Prostate gland (tissue), 2 donors: ENCODE measurements at places on chromosomes 5 and 9. TPM values are rescaled to one million over a fixed set of nuclear protein-coding genes. Genes with fewer than 3 reads are reported as not detected.

The SPINK4 gene
- total RNA-seq, result not detected

- no peak for DNase-seq
Measured at GRCh38 chr5:132305420-132305819, 11.2 kb downstream of the SLC22A4 start.

DNA sequence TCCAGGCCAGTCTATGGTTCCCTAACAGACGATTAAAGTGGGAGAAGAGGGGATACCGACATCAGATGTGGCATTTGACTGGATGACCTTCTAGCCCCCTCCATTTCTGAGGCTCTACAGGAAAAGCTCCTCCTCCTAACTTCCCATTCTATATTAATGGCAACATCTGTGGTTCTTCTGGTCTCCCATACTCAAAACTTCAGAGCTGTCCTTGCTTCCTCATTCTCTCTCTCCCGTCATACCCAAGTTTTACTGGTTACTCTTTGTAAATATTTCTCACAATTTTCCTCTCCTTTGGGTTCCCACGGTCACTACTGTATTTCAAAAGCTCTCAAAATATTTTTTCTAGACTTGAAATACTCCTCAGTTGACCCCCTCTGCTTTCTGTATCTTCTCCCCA is 36.0 kb upstream of the IL7R start:
- DNase-seq, result no peak

DNA sequence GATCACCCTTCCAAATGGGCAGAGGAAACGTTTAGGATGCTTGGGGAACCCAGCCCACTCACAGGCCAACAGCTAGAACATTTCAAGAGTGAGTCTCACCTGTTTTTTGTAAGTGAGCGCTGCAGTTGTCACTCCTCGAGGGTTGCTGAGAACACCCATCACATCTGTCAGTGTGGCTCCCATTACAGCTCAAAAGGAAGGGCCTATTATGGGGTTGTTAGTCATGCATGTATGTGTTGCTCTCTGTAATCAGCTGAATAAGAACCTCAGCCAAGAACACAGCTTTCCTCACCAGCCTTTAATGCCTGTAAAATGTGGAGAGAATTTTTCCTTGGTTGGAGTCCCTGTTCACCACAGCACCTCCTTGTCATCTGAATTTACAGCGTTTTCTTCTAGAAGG is 196.3 kb upstream of the KLF4 start:
- DNase-seq, result no peak

The SLC6A19 gene
- total RNA-seq, result 0.09 TPM

- DNase-seq, result no peak
Measured at GRCh38 chr9:110900917-110901316, 137.4 kb downstream of the LPAR1 start.

The INSL4 gene
- not detected for total RNA-seq

DNA sequence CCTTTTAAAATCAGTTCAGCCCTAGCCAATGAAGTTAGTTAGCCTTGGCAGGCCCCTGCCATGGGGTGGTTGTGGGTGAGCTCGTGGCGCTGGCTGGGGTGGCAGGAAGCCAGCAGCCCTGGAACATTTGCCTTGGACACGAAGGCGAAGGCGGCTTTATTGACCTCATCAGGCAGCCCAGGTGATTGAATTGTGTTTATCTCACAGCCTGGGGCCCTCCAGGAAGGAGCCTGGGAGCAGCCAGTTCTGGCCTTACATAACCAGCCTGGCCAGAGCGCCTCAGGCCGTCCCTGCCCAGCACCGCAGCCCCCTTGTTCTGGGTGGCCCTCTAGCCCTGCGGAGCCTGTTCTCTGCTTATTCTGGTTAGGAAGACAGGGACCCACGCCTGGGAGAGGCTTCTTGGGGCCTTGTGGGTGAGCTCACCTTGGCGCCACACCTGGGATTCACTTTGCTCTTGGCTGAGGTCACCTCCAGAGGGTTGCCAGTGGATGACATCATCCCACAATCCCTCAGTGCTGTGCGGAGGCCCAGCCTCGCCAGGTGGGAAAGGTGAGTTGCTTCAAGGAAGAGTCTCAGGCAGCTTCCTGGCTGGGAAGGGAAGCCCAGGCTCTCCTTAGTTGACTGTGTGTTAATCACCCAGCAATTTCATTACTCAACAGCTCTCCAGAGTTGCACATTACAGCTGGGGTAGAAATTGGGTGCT is 54.4 kb upstream of the RPL26L1 start:
- DNase-seq, result peak; percentile 95

The FGF10 gene
- 6.9 TPM for total RNA-seq

The IFNB1 gene
- total RNA-seq, result not detected

- DNase-seq, result no peak
Measured at GRCh38 chr5:131482617-131483016, 152.4 kb downstream of the RAPGEF6 start.

DNA sequence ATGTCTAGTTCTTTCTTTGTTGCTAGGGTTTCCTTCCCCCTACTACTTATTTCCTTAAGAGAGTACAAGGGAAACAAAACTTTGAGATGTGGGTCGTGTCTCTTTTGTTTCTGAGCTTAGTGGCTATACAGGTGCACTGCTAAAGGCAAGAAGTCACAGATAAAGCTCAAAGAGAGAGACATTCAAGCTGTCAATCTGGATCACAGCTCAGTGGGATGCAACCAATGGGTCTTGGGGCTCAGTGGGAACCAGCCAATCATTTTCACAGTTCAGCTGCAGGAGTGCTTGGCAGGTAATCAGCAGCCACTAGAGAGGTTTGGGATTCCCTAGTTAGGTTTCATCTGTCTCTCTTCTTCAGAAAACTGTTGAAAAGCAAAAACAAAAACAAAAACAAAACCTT is 135.4 kb upstream of the SGCD start:
- DNase-seq, result no peak

The IFNA2 gene
- total RNA-seq, result not detected

- no peak for DNase-seq
Measured at GRCh38 chr5:180115326-180116076, 43.9 kb upstream of the RNF130 start.

The MYORG gene
- total RNA-seq, result 9.0 TPM

The DIMT1 gene
- total RNA-seq, result 35.6 TPM

GRCh38 chr5:98796197-98796972 is 22.9 kb downstream of the RGMB start:
- DNase-seq, result no peak

The PCDHGA8 gene
- total RNA-seq, result 1.1 TPM

The LECT2 gene
- total RNA-seq, result not detected
